ENCODE measurements at places on chromosomes 3 and 15.

- DNase-seq: no peak
Measured at GRCh38 chr3:63932509-63933212, 20.5 kb upstream of the SCAANT1 start.

GRCh38 chr3:152272771-152273242 is 4.1 kb downstream of the MBNL1 start:
- DNase-seq: no peak

GRCh38 chr3:35793667-35794066 is 154.3 kb downstream of the ARPP21 start:
- DNase-seq: no peak

DNA sequence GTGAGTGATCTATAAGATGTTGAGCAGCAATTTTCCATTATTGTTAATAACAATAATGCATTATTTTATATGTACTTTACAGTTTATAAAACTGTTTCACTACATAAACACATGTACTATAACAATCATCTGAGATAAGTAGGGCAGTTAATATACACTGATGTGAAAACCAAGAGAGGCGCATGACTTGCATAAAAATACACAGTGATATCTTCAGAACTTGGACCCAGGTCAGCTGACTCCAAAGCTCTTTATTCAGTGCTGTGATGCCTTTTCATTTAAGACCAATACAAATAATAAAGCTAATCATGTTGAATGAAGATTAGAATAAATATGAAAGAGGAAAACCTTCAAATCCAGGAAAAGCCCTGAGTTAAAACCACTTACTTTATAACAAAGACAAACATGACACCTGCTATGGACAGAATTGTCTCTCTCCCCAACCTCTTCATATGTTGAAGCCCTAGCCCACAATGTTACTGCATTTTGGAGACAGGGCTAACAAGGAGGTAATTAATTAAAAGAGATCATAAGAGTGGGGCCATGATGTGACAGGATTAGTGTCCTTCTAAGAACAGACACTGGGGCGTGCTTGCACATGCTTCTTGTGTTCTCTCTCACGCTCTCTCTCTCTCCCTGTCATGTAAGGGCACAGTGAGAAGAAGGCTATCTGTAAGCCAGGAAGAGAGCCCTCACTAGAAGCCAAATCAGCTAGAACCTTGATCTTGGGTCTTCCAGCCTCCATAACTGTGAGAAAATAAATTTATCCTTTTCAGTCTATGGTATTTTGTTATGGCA is 55.8 kb upstream of the TSPAN3 start:
- no peak for DNase-seq

DNA sequence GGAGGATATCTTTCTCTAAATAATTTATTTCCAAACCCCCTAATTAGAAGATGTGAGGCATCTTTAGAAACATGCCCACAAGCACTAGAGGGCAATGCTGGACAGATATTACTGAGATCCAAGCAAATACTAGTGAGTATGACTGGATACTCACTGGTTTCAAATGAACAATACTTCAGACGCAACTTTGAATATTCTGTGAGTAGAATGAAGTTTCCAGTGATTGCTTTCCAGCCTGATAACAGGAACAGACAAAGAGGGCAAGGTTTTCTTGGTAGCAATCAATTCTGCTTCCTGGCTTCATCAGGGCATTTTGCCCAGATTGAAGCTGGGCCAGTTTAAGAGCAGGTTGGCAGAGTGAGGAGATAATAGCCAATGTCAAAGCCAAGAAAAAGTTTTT is 442.6 kb upstream of the PDZRN3 start:
- DNase-seq: no peak
